Keratinocyte (primary cell): ENCODE measurements at places on chromosomes 5 and 9.

GRCh38 chr5:102924963-102925362 lies 169.9 kb downstream of the PAM start:
- no peak for DNase-seq

DNA sequence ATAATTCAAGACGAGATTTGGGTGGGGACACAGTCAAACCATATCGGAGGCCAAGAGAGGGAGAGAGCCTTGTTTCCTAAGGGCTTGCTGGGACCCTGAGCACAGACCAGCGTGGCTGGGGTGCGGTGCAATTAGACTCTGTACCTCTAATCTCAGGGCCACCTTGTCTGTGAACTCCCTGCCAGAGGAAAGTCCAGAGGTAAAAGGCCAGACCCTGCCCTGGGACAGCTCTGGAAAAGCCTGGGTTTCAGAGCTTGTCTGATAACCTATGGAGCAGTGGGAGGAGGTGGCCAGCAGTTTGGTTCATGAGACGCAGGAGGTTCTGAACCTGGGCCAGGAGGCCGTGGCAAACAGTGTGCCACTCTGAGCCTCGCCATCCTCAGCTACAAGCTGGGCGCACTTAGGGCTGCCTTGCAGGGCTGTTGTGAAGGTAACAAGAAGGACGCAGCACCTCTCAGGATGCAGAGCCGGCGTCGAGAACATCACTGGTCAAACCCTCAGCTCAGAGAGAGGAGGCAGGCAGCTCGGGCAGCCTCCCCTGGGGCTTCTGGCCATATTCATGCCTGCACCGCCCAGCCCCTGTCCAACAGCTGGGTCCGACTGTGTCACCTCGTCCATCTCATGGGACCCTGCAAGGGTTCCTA lies 4.8 kb upstream of the DOLPP1 start:
- DNase-seq = no peak

DNA sequence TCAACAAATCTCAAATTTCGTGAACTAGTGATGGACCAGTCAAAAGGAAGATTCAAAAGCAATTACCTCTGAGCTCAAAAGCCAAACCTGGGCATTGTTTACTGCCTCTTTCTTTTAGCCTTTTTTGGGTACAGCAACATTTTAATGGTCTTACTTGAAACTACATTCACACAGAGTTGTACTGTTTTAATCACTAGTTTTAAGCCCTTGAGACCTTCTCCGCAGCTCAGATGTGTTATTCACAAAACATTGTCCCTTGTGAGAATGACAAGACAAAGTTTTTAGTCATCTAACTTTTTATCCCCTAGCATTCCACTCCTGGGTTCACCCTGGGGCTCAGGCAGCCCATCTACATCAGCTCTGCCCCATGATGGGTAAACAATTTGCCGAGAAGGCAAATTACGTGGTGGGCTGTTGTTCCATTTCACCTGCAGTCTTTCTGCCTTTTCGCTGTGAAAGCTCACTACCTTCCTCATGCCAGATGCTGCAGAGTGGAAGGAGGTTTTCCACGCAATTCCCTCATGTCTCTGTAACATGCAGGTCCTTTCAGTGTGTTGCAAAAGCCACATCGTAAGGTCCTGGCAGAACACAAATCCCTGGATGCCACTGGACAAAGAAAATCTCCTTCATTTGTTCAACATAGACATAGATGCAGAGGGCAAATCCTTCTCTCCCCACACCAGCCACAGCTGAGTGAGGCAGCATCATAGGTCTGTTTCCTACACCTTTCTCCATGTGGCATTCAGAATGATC lies 175.7 kb downstream of the EBF1 start:
- no peak for DNase-seq

GRCh38 chr9:128148509-128149000 lies 698 bp upstream of the LCN2 start:
- no peak for DNase-seq

DNA sequence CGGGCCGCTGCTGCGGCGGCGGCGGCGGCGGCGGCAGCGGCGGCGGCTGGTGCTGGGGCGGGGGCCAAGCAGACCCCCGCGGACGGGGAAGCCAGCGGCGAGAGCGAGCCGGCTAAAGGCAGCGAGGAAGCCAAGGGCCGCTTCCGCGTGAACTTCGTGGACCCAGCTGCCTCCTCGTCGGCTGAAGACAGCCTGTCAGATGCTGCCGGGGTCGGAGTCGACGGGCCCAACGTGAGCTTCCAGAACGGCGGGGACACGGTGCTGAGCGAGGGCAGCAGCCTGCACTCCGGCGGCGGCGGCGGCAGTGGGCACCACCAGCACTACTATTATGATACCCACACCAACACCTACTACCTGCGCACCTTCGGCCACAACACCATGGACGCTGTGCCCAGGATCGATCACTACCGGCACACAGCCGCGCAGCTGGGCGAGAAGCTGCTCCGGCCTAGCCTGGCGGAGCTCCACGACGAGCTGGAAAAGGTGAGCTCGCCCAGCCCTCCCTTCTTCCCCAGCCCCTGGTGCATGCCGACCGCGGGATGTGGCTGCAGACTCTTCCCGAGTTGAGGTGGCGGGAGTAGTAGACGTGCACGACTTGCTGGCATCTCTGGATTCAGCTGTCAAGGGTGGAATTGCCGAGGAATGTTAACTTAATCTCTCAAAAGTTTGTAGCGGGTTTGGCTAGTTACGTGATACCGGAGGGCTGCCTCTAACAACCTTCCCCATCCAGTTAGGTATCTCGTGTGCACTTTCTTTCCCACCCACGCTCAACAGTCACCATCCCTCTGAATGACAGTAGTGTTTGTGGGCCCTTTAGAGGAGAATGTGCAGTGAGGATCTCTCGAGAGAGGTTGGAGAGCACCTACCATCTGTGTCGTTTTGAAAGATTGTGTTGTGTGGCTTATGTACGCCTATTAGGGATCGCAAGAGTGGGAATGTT lies 932 bp downstream of the SLC12A2 start:
- DNase-seq = no peak

DNA sequence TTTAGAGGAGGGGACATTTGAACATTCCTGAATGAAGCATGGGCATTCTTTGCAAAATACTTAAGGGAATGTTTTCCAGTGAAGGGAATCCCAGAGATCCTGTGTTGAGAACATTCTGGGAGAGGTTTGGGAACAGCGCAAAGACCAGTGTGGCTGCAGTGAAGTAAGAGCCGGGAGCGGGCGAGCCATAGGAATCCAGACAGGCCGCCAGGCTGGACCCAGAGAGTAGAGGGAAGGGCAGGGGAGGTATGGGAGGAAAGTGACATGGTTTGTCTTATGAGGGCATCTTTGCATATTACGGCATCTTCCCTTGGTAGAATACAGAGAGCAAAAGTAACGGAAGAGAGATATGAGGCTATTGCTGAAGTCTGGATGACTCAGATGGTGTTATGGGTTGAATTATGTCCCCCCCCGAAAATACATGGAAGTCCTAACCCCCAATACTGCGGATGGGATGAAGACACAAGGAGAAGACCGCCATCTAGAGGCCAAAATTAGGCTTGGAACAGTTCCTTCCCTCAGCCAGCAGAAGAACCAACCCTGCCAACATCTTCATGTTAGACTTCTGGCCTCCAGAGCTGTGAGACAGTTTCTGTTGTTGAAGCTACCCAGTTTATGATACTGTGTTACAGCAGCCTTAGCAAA lies 268.2 kb downstream of the MAST4 start:
- no peak for DNase-seq

DNA sequence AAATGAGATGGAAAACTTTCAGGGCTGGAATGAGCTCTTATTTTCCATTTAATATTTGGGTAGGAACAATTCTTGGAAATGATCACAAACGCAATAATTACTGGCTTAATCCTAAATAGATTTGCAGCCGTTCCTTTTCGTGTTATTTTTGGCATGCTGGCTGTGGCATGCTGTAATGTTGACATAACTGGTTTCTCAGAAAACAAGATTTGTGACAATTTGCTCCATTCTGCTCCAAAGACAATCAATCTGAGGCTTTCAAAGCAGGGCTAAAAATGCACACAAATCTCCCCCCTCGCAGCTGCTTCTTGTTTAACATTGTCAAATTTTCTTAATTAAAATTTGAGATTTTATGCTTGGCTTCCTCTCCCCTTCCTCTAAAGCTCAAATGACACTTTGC lies 151.2 kb downstream of the TTC39B start:
- DNase-seq = no peak

DNA sequence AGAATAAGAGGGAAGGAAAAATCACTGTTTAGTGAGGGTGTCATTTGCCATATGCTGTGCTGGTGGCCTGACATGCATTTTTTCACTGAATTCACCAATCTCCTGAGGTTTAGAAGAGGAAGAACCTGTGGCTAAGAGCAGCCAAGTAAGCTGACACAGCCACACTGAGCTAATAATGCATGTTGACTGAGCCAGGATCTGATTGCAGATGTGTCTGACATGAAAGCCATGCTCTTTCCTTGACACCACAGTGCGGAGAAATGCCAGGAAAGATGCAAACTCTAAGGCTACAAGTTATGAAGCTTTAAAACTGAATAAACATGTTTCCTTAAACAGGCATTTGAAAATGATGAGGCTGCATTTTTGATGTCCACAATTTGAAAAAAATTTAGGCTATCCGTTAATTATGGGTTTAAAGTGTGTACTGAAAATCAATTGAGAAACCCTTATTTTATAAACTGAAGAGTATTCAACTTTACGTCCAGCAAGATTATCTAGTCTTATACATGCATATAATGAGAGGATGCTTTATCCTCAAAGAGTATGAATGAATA lies 208.6 kb downstream of the FBN2 start:
- DNase-seq = no peak
